ENCODE measurements at places on chromosomes 1 and 21.

GRCh38 chr21:29730281-29730680 lies 209.5 kb downstream of the GRIK1 start:
- no peak for DNase-seq

- DNase-seq: no peak
Measured at GRCh38 chr1:203621559-203622262, 4.9 kb upstream of the ATP2B4 start.

- DNase-seq: no peak
Measured at GRCh38 chr1:190226006-190226405, 251.7 kb downstream of the BRINP3 start.

- peak; percentile 72 for DNase-seq
Measured at GRCh38 chr1:32241001-32241763, 5.8 kb upstream of the FAM167B start.

DNA sequence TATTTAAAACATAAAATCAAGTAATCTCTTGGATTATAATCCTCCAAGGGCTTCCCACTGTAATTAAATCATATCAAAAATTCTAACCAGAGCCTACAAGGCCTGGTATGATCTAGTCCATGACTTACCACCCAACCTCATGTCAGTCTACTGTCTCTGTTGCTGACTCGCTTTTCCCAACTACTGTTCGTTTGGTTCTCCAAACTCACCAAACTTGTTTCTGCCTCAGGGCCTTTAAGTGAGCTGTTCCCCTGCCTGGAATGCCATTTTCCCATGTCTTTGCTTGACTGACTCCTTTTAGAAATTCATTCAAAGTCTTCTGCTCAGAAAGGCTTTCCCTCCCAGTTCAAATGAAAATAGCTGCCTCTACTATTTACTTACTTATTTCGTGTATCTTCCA lies 95.9 kb downstream of the ZC3H11B start:
- no peak for DNase-seq

GRCh38 chr1:166197141-166197540 lies 30.3 kb upstream of the FAM78B start:
- no peak for DNase-seq

- no peak for DNase-seq
Measured at GRCh38 chr21:44449473-44450363, 5.6 kb upstream of the LRRC3 start.

DNA sequence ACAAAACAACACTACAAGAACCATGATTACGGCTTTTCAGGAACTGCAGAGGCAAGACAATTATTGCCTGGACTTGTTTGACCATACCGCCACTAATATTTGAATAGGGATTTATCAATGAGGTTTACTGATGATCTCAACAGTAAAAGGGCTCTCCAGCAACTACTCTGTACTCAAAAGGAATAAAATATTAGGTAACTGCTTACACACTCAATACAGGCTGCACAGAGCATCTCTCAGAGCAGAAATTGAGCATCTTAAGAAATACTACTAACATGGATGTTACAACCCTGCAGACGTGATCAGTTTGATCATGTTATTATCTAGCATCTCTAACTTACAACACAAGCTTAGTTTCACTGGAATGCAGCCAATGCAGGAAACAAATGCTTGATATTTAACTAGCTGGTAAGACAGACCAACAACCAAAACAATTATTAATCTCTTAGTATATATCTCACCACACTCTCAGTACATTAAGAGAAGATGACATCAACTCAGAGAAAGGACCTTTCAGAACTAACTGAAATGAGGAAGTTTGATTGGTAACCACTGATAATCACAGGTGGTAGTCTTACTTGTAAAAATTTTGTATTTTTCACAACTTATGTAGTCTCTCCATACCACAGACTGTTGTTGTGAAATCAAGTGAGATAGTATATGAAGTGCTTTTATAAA lies 52.2 kb downstream of the PUM1 start:
- no peak for DNase-seq
